ENCODE measurements at places on chromosomes 1 and 21. TPM values are rescaled to one million over a fixed set of nuclear protein-coding genes. Genes with fewer than 3 reads are reported as not detected.

DNA sequence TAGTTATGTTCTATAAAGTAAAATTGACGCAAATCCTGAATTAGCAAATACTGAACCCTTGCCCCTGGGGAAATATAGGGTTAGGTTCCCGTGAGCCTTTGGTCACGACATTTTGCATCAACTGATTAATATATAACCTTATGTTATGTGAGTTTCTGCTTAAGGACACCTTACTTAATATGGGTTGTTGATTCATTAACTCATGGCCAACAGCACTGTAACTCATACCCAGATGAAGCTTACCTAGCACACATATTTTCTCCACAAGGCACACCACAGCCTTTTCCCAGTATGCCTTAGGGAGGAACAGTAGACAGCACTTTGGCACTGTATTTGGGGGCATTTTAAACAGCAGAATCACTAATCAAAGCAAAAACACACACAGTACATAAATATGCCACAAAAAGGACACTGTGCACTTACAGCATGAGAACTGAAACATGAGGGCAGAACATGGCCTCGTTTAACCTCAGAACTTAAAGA, 15.1 kb downstream of the INAVA start:
- DNase-seq: no peak

DNA sequence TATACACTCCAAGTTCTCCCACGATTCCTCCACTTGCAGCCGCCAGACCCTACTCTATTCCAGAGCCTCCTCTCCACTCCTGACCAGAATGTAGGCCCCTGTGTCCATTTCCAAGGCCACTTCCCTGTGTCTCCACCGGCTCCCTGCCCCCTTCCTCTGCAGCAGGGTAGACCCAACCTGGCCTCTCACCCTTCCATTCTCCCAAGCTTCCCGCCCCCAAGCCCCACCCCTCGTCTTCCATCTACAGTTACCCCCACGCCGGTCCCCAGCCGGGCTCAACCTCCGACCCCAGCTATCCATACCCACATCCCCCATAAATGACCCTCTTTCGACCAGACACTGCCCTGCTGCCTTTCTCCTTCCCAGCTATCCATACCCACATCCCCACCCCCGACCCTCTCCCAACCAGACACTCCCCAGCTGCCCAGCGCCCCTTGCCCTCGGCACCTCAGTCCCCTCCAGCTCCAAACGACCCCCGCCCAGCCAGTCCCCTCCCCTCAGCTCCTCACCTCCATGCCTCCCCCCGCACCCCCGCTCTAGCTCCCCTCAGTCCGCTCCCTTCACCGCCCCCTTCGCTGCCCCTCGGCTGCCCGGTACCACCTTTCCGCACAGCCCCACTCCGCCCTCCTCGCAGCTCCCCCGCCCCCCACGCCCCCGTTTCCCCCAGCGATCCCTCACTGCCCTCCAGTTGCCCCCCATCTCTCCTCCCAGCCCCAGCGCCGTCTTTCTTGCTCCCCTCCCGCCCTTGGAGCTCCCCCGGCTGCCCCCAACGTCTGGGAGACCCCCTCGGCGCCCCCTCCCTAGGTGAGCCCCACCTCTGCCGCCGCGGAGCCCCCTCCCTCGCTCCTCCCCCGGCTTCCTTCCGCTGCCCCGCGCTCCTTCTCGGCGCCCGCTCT, 670 bp downstream of the RAB3B start:
- no peak for DNase-seq

DNA sequence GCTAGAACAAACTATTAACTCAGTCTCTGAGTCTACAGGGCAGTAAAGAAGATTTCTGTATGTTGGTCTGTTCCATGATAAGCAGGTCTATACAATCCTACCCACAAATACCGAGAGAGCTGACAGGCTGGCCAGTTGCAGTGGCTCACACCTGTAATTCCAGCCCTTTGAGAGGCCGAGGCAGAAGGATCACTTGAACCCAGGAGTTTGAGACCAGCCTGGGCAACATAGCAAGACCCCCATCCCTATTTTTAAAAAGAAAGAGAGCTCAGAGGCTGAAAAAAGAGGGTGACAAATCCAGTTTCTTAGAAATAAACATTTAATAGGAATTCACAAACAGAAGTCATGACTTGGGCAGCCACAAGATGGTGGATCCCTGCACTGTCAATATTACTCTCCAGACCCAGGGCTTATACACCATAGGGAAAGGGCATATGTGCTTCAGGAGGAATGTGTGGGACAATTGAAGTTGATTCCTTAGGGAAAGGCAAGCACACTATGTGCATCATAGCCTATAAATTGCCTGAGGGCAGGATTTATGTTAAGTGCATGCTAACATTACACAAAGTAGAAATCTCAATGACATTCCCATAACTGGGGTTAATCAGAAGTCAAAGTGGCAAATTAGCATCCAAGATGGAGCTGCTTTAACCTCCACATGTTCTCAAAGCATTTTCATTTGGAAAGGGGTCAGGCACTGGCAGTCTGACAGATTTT, 66.8 kb downstream of the SLC16A1 start:
- DNase-seq: no peak

DNA sequence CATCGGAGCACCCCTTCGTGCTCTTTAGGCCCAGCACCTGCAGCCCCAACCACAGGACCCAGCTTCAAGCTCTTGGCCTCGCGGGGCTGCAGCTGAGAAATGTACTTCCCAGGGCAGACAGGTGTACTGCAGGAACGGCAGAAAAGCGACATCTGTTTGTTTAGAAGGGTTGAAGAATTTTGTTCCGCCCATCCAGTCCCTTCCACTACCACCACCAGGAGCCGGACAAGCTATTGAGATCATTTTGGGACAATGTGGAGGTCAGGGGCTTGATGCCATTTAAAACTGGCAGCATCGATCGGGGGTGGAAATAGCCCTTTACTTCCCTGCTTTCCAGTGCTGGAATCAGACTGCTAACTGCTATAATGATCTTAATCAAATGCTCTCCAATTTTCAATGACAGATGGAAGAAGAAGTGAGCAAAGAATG, 1.7 kb downstream of the SERTAD4 start:
- DNase-seq: no peak

GRCh38 chr1:94011709-94012595, 102.7 kb upstream of the GCLM start:
- DNase-seq: no peak

TNNI3K gene
- total RNA-seq: not detected

BRDT gene
- not detected for total RNA-seq

SLAMF7 gene
- total RNA-seq: 102 TPM

GPR89A gene
- total RNA-seq: 32.6 TPM

FCRLA gene
- not detected for total RNA-seq

All from activated CD8-positive, alpha-beta T cell treated with anti-CD3 and anti-CD28 coated beads, Interleukin-2, amount 10 ng/mL, durations not matched to agents 7 days and 5 days (primary cell).